ENCODE measurements at places on chromosomes 16 and 17.

GRCh38 chr16:716200-716568 is 1.3 kb downstream of the METRN start:
- no peak for DNase-seq

- no peak for DNase-seq
Measured at GRCh38 chr17:18143044-18143936, 34.7 kb downstream of the MYO15A start.

DNA sequence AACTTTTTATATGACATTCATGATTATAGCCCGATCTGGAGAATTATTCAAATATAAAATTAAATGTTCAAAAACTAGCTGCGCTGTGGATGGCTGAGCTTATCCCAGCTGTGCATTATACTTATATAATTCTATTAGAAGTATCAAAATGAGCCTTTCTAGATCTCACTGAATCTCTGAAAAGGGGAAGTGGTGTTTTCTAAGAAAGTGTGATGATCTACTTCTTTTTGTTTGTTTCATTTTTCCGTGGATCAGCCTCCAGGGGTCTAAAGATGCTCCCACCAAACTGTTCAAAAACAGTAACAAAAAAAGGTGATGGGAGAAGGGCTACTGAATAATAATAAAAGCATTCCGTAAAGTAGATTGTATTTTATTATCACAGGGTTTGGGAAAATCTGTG is 411.3 kb upstream of the PSMD7 start:
- no peak for DNase-seq

GRCh38 chr17:38906460-38907228 is 18.8 kb upstream of the LASP1NB start:
- no peak for DNase-seq

GRCh38 chr17:4982305-4982704 is 5.2 kb downstream of the CAMTA2 start:
- no peak for DNase-seq

DNA sequence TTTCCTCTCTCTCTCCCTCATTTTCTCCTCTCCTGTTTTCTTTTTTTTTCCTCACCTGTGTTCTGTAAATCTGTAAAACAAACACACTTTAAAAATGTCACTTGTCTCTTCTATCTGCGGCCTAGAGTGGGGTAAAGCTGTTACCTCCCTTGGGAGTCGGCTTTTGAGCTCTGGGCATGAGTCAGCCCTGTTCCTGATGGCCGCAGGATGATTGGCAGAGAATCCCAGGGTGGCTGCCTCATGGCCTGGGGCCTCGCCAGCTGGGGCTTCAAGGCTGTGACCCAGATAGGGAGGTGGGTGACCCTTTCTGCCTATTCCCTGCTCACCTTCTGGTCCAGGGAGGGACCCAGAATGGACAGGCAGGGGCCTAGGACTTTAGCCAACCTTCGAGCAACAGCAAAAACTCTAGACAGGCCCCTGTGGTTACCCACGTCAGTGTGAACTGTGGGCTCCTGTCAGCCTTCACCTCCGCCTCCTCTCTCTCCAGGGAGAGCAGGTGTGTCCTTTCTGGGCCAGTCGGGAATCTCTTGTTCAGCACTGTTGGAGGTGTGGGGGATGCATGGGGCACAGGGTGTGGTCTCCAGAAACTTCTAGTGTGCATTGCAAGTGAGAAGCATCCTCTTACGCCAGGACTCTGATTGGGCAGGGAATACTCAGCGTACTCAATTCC is 87.4 kb downstream of the RAP1GAP2 start:
- no peak for DNase-seq

DNA sequence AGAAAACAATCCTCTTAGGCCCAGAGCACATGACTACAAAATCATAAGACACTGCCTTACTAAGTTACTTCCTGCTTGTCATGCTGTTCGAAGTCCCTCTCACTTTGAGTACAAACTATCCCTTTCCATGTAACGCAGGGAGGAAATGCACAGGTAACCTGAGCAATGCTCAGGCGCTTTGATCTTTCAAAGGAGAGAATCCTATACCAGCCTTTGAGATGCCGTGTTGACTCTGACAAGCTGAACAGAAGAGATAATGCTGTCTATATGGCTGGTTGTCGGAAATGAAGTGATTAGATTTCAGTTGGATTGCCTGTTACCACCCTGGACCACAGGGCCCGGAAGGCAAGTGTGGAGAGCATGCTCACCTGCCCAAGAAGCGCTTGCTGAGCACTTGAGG is 75.9 kb downstream of the CDH11 start:
- no peak for DNase-seq

DNA sequence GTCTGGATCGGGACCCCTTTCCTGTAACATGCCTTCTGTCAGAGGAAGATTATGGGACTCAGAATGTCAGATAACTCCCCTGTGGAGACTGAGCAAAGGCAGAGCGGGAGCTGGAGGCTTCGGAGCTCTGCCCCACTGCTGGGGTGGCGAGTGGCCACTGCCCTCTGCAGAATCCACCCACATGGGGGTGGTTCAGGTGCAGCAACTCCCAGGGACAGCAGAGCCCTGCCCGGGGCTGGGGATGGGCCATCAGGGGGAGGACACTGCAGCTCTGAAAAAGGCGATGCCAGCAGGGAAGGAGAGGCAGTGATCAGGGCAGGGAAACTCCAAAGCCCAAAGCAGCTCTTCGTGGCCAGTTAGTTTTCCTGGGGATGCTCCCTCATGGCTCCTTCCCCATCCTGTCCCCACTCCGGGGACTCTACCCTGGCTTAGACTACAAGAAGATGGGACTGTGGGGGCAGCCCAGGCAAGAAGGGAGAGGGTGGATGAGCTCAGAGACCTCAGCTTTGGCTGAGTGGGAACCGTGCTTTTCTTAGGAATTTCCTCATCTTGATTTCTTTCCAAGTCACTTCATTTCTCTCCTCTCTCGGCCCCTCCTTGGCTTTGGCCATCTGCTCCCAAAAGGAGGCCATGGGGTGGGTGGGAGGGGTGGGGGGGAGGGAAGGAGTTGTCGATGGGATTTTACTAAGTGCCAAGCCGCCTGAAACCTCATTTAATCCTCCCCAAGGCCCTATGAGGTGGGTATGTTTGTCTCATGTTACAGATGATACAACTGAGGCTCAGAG is 4.0 kb downstream of the CA4 start:
- no peak for DNase-seq

- no peak for DNase-seq
Measured at GRCh38 chr17:19470530-19471261, 59.7 kb downstream of the RNF112 start.

- DNase-seq: no peak
Measured at GRCh38 chr16:51146256-51146924, 4.7 kb downstream of the SALL1 start.

DNA sequence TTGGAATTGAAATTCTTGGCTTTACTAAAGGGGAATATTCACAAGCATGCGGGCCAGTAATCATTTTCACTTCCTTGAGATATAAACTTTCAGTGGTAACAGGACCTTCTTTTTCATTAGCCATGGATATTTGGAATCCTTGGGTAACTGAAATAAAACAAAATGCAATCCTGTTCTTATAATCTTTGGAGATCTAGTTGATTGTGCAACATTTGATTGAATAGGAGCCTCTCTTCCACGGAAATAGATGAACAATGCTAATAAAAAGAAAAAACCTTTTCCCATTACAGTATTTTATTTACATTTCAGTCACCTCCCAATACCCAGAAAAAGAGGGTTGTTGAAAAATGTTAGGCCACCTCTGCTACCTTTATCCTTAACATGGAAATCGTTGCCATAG is 225.6 kb downstream of the MAP2K6 start:
- DNase-seq: no peak

DNA sequence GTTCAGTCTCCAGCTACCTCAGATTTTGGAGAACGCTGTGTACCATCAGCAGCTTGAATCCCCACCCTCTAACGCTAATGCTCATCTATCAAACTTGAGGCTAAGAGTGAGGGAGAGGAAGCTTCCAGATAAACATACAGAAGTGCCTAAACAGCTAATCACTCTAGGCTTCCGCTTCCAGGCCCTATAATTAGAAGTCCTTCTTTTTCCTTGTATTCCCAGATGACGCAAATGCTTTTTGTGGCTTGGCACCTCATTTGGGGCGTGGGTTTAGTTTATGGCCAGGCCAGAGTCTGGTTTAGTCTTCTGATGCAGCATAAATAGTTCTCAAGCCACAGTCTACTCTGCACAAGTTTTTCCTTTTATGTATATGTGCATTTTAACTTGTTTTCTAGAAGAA is 263.4 kb downstream of the BCAS3 start:
- DNase-seq: no peak

DNA sequence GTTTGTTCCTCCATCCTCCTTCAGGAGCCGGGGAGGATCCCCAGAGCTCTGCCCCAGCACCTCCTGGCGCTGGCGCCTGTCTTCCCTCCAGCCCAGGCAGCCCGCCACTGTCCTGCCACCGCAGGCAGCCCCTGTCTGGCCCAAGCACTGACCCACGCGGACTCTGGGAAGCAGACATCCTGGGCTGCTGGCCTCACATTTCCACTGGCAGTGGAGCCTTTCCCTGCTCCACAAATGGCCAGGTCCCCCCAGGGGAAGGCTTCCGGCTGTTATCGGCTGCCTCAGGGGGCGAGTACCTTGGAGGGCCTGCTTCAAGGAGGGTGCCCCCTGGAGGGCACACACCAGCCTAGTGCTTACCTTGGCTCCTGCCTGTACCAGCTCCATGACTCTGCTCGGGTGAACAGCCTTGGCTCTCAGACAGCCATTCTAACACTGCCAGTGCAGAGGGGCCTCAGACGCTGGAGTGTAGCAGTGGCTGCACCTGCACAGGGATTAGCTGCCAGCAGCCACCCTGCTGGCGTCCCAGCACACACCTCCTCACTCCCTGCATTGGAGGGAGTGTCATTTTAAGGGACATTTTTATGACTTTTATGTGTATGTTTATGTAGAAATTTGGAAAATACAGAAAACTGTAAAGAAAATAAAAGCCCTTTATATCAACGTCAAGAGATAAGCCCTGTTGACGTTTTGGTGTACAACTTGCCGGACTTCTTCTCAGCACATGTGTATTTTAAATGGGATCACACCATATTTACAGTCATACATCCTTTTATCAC is 21.0 kb downstream of the ACE start:
- DNase-seq: no peak

DNA sequence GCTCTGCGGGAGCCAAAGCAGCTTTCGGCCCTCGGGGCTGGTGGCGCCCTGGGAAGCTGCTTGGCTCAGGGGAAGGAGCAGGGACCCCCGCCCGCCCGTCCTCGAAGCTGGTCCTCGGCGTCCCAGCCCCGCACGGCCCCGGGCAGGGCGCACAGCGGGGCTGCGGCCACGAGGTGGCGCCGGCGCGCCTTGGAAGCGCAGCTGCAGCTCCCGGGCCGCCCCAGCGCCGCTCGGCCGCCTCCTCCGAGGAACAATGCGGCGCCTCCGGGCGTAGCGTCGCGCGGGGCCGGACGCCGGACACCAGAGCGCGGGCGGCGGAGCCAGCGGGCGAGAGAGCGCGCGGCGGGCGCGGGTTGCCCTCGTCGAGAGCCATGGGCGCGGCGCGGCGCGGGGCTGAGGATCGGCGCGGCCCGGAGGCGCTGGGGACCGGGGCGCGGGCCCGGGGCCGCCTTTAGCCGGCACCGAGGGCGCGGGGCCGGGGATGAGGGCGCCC is at the start of gene MGAT5B:
MGAT5B (plus strand) TSS at position 229 of the 493 bp plus-strand sequence. CDS start 626 bp downstream, outside the sequence.
- peak; percentile 28 for DNase-seq

DNA sequence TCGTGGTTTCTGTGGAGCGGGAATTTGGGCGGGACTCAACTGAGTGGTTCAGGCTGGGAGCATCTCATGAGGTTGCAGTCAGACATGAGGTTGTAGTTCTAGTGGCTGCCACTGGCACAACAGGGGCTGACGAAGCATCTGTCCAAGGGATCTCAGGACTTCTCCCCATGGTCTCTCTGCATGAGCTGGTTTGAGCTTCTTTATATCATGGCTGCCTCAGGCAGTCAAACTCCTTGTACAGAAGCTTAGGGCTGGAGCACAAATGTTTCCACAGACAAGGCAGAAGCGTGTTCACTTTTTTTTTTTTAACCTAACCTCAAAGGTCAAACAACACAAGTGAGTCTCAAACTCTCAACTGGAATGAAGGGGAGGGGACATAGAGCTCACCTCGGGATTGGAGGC is 243.3 kb downstream of the MSI2 start:
- no peak for DNase-seq

GRCh38 chr16:51245658-51245995 is 94.6 kb upstream of the SALL1 start:
- DNase-seq: no peak

GRCh38 chr16:70253291-70254106 is 1.8 kb upstream of the EXOSC6 start:
- DNase-seq: no peak

DNA sequence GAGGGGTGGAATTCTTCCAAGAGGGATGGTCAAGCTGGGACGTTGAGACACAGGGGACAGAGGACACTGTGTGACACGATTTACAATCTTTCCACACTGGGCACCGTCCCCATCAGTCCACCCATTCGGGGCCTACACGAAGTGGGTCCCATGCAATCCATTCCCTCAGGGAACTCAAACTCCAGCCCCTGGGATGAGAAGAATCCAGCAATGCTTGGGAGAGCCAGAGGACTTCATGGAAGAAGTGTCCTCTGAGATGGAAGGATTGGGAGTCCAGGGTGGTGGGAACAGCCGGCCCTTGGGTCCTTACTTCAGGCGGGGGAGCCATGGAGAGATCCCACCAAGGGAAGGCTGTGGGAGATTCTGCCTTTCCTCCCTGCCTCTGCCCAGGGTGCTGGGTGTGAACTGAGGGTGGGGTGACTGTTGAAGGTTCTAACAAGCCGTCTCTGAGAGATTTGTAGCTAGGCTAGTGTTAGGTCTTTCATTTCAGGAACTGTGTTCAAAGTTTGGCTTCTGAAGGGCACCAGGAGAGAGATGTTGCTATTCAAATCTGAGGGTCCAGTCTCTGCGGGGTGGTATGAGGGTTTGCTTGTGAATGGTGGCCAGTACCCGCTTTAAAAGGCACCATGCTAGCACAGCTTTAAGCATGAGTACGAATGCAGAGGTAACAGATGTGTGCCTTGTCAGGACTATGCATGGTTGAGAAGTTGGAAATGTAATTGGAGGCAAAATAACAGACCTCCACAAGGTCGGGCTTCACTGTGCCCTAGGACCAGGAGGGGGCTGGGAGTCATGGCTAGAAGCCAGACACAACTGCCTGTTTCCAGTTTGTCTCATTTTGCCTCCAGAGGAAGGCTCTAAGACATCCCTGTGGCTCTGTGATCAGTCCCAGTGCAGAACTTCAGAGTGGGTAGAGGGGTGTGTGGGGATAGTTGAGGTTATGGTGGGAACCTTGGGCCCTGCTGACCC is 1.9 kb downstream of the ATP1B2 start:
- no peak for DNase-seq

DNA sequence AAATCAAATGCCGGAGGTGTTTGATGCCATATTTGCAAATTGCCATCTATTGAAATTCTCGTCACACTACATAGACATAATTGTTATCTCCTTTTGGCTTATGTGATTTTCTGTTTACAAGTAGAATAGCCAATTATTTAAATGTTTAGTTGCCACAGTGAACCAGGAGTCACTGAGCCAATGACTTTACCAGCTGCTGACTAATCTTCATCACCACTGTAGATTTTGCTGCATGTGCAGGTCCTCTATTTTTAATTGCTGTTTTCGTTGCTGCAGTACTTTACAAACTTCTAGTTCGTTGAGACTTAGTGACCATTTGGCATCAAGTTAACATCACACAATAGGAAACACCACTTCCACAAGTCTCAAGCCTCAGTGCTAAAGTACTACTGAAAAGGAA is 22.8 kb downstream of the ABHD15 start:
- DNase-seq: no peak

All from SW 1271 (cell line).